ENCODE measurements at places on chromosomes 5 and 9.

GRCh38 chr9:73264631-73265030 is 113.0 kb downstream of the ANXA1 start:
- no peak for DNase-seq

DNA sequence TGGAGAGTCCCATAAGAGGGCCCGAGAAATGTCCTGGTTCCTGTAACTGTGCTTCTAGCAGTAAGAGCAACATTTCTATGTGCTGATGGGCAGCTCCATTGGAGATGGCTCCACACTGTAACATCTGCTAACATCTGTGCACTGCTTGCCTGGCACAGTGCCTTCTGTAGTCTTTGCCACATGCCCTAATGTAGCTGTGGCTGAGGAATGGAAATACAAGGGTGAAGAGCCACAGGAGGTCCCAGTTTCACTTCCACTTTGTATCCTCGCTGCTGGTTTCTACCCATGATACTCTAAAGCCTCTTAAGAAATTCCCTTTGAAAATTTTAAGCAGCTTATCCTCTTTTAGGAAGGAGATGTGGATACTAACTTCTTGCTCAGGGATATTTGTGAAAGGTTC is 97.4 kb downstream of the HOMER1 start:
- DNase-seq: no peak

DNA sequence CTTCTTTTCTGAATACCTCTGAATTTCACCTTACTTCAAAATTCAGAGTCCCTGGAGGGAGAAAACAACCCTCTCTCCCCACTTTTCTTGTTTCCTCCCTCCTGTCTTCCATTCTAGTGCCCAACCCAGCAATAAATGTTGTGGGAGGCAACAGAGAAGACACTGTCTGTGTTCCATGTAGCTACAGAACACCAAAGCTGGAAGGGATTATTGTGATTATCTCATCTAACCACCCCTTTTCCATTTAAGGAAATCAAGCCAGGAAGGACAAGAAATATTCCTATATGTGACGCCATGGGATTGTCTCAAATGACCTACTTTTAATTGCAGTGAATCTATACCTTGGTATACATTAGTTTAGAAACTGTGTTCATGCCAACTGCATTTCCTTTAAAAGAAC is 476.6 kb upstream of the TNC start:
- DNase-seq: no peak

DNA sequence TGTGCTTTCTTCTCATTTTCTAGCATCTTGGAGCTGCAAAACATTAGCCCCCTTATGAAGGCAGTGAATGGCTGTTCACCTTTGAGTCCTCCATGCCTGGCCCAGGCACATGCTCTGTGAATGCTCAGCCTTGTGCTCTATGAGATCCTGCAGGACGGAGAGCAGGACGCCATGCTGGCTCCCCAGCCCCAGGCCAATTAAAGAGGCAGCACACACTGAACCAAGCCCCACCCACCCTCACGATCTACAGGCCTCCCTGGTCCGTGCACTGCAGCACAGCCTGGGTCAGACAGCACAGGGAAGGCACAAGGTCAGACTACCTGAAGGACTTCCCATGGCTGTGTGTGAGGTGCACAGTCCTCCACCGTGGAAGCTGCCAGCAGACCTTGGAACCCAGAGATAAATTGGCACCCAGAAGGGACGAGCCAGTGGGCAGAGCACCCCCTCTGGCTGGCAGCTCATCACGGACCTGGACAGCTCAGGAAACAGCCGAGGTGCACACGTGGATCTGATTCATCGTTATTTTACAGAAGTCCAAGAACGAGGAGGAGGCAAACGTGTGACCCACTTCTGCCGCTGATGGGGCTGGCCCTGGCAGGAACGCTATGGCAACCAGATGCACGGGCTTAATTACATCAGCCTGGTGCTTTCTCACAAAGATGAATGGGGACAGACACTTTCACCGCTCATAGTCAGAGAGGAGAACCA is 59.5 kb downstream of the OLFM1 start:
- no peak for DNase-seq

- DNase-seq: no peak
Measured at GRCh38 chr9:2024888-2025782, 10.0 kb downstream of the SMARCA2 start.

DNA sequence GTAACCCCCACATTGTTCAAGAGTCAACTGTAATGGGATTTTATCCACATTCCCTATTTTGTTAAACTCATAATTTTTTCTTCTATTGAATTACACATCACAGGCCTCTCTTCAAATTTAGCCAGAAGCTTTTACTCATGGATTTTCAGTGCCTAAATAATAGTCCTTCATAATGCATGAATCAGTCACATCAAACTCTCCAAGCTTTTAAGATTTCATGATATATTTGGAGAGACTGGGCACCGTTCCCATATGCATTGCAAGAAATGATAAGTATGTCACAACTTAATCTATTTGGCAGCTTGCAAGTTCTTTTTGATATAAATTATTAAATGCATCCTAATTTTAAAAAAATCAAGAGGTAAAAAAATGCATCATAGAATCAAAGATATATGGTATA is 465.9 kb downstream of the DMAC1 start:
- DNase-seq: no peak

- no peak for DNase-seq
Measured at GRCh38 chr9:16825331-16825725, 45.1 kb downstream of the BNC2 start.

DNA sequence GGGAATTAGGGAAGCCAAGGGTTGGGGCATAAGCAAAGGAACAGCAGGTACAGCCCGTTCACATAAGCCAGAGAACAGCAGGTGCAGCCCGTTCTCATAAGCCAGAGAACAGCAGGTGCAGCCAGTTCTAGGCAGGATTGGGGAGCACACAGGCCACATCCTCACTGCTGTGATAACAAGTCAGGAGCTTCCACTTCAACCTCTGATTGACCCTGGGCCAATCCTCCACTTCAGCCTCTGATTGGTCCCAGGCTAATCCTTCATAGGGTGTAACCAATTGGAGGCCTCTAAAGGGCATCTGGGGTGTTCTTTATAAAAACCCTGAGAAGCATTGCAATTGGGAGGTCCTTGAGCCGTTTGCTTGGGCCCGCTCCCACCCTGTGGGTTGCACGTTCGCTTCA is 27.5 kb downstream of the CEL start:
- DNase-seq: no peak

GRCh38 chr9:122808141-122808540 is 8.2 kb downstream of the OR1K1 start:
- DNase-seq: no peak

DNA sequence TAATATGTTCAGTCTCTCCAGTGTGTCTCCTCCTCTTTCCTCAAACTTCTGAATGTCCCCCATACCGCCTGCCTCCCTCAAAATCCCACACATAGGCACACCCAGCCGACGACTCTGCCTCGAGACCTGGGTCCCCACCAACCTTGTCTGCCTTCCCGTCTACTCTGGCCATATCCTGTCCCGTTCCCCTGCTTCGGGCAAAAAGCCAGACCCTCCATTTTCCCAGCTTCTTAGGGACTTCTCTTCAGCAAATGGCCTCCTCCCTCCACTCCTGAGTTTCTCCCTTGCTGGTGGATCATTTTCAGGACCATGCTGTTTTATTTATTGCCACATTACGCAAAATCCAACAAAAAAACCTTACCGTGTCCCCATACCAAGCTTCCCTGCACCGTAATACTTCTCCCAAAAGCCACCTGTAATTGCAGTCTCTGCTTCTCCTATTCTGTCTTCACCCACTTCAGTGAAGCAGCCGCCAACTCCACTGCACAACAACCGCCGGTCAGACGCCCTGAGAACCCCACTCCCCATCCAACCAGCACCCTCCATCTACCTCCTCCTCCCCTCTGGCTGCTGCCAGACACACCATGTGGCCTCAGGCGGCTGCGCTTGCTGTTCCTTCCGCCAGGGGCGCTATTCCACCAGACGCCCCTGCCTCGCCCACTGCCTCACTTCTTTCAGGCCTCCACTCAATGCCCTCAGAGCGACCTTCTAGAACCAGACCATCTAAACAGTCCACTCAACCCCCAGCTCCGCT is 117.0 kb downstream of the TRPM6 start:
- DNase-seq: no peak

DNA sequence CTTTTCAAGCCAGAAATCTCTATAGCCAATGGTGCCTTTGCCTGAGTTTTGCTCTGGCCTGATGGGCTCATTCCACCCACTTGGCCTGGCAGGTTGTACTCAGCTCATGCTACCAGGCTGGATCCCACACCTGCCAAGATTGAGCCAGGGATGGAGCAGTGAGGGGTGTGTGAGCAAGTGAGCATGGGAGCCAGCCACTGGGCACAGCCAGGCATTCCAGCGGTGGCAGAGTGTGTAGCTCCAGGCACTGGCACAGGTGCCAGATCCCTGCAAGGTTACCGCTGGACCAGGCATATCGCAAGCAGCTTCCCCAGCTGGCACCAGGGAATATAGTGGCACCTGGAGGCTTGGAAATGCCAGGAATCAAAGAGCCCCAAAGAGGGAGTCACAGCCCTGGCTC is 2395.6 kb upstream of the C9orf72 start:
- no peak for DNase-seq

DNA sequence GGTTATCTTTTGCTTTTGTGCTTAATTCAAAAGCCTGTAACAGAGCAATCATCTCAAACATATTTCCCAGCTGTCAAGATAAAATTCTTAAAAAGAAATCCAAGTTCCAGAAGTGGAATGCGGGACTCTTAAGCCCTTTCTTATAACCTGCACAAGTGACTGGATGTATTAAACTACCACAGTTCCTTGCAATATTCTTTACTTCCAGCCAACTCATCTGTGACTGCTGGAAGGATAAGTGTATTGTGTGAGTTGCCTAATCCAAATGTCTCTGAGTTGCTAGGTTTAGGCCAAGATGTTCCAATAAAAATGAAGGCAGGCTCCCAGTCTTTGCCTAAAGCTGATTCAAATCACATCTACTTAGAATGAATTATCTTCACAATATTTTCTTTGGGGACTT is 159.2 kb upstream of the SLC24A2 start:
- no peak for DNase-seq

- DNase-seq: no peak
Measured at GRCh38 chr5:118968406-118968911, 19.9 kb downstream of the DTWD2 start.

GRCh38 chr5:52988335-52989024 is 672 bp upstream of the ITGA2 start:
- no peak for DNase-seq

DNA sequence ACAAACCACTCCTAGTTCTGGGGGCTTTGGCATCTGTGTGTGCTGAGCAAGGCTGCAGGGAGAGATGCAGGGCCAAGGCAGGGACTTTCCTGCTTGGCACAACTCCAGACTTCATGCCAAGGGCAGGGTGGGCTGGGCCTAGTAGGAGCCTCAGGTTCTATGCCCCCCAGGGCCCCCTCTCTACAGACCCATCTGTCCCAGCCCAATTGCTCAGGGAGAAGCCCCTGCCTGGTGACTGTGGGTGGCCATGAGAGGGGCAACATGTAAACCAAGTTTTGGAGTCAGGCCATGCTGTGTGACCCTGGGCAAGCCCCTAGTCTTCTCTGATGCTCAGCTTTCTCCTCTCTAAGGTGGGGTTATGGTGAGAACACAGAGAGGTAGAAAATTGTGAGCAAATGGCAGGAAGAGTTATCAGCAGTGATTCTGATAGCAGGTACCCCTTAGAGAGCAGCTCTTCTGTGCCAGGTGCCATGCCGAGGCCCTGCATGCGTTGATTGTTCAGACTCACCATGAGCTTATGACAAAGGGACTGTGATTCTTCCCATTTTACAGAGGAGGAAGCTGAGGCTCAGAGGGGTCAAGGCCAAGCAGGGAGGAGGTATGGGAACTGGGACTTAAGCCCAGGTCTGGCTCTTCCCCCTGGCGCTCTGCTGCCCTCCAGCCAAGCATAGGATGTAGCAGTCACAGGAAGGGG is 5.2 kb downstream of the OLFML2A start:
- no peak for DNase-seq

- no peak for DNase-seq
Measured at GRCh38 chr5:80959768-80960442, at the start of gene RASGRF2. TSS of gene RASGRF2 (plus strand) at chr5:80960363. CDS start at chr5:80960739, 376 bp downstream.

GRCh38 chr9:82968816-82969215 is 94.1 kb downstream of the RASEF start:
- no peak for DNase-seq

- DNase-seq: no peak
Measured at GRCh38 chr9:34771007-34771406, 61.1 kb upstream of the CCL21 start.

GRCh38 chr5:35038891-35039290 is 8.9 kb downstream of the AGXT2 start:
- no peak for DNase-seq

GRCh38 chr9:34830068-34830467 is 120.1 kb upstream of the CCL21 start:
- no peak for DNase-seq

- no peak for DNase-seq
Measured at GRCh38 chr5:59565551-59565950, 328.0 kb downstream of the PDE4D start.

GRCh38 chr5:52987711-52988331 is 1.3 kb upstream of the ITGA2 start:
- DNase-seq: no peak

- peak; percentile 76 for DNase-seq
Measured at GRCh38 chr9:89318123-89319014, at the start of gene SECISBP2. TSS of gene SECISBP2 (plus strand) at chr9:89318500. CDS start at chr9:89318577, 77 bp downstream.

DNA sequence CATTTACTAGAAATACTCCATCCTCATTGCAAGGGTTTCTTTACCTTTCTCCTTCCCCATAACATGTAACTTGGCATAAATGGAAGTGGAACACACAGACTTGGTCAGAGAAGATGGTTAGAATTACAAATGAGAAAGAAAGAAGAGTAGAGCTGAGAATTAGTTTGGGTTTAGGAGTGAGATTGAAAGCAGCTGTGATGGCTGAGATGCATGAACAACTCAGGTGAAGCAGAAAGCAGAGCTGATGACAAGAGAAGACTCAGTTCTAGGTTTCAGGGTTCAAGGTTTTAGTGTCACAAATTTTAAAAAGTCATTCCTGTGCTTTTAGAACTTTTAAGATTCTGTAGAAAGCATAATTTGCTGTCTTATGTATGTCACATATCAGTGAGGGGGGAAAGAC is 54.0 kb downstream of the TMEM161B start:
- DNase-seq: no peak

- DNase-seq: no peak
Measured at GRCh38 chr9:121073038-121073437, 1.7 kb upstream of the CNTRL start.

- DNase-seq: no peak
Measured at GRCh38 chr9:28177142-28177541, 603.9 kb upstream of the C9orf72 start.

GRCh38 chr5:180491496-180491895 is 2.7 kb upstream of the CNOT6 start:
- no peak for DNase-seq

GRCh38 chr5:122110987-122111386 is 18.4 kb upstream of the ZNF474 start:
- no peak for DNase-seq

DNA sequence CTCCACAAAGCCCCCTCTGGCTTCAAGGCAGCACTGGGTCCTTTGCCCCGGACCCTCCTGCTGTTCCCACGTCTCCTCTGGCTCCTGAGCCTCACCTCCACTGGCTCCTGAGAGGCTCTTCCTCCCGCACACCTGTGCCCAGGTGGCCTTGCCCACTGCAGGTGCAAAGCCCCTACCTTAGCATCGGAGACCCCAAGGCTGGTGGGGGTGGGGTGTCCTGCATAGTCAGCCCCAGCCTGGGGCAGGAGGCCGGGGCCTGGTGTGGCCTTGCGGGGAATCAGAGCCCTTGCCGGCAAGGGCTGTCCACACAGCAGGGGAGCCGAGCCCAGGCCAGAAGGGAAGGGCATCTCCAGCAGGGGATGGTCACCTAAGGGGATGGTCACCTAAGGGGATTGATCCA is 41.3 kb upstream of the CEP72 start:
- no peak for DNase-seq

- no peak for DNase-seq
Measured at GRCh38 chr5:154278908-154279307, 88.4 kb downstream of the GALNT10 start.

- no peak for DNase-seq
Measured at GRCh38 chr5:5037674-5038073, 102.5 kb upstream of the ADAMTS16 start.

All from omental fat pad (tissue), 4 donors.